ENCODE measurements at places on chromosomes 4 and X. TPM values are rescaled to one million over a fixed set of nuclear protein-coding genes. Genes with fewer than 3 reads are reported as not detected.

DNA sequence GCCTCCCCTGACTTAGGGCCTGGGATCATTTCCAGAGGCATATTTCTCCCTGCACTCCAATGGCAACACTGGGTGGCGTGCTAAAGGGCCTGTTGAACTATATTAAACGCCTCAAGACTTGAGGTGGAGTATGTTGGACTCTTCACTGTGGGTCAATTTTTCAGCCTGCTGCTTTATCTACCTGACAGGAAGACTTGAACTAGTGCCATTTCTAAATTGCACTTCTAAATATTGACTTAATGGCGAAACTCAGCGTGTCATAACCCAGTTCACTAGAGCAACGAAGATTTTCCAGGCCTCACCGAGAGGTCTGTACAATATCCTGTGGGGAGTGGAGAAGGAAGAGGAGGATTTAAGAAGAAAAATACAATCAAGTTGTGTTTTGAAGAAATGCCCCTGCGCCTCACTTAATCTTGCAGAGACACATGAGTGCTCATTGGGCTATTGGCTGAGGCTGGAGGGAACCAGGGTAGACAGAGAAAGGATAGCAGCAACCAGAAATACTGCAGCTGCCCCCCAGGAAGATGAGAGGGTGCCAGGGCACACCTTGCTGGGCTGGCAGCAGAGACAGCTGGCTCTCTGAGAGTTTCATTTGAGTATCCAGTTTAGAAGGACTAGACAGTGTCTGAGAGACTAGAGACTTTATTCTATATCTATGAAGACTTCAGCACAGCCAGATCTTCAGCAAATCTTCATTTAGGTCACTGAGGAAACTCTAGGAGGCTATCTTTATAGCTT lies 67.4 kb downstream of the ENPP6 start:
- peaks cover 9% of the 10 kb centered on the region for H3K27me3 ChIP-seq
- no peaks in the 10 kb centered on the region for H3K36me3 ChIP-seq
- ATAC-seq, result no peak
- H3K27ac ChIP-seq, result no peak overlapping the region
- no peak overlapping the region for H3K4me3 ChIP-seq

DNA sequence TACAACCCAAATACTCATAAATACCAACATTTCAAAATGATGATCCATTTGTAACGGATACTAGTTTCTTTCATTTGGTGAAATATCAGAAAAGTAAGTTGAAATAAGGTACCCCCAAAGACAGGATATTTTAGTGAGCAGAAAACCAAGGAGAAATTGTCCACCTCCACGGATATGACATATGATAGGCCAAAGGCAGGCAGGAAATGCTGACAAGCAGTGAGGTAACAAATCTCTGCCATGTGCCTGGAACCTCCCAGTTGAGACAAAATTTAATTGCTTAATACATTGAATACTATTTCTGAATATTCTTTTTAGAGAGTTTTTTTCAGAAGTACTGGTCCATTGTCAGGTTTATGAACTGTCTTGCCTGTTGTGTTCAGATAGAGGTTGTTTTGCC lies 118.8 kb downstream of the GATB start:
- H3K4me1 ChIP-seq, result no peaks in the 10 kb centered on the region
- H3K27ac ChIP-seq, result no peak overlapping the region
- no peaks in the 10 kb centered on the region for H3K36me3 ChIP-seq
- no peak overlapping the region for H3K4me3 ChIP-seq
- no peak for ATAC-seq
- no peaks in the 10 kb centered on the region for H3K27me3 ChIP-seq

DNA sequence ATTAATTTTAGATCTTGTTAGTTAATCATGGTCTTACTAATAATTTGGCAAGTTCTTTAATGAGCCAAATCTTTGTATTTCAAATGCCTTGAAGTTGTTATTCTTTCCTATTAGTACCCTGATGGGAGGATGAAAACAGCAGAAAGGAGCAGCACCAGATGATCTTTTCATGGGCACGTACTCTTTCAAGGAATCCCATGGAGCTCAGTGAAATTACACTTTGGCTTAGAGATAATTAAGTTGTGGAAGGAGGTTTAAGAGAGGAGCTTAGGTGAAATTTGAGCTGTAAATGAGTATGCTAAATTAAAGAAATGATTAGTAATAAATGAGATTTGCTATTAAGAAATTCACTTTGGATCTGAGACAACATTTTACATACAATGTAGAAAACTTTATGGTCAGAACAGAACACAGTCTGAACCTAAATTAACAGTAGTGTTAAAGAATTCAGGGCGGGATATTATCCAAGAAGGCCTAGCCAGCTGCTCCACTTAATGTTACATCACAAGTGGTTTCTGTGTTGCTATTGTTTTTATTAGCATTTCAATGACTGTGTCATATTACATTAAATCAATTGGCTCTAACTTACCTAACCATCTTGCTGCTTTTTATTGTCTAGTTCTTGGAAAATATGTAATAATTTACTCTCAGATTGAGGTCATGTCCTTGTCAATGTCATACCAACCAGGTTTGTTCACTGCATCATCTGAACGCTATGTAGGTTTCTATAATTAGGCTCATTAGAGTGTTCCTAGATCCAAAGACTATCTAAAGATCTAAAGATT lies 3.9 kb downstream of the MTHFD2L start:
- no peak overlapping the region for H3K27ac ChIP-seq
- H3K36me3 ChIP-seq, result peaks cover 44% of the 10 kb centered on the region
- H3K4me1 ChIP-seq, result peaks cover 7% of the 10 kb centered on the region
- no peaks in the 10 kb centered on the region for H3K27me3 ChIP-seq
- no peak overlapping the region for H3K4me3 ChIP-seq

GRCh38 chr4:183532821-183533220 lies 28.0 kb downstream of the ING2 start:
- no peak overlapping the region for H3K27ac ChIP-seq
- H3K4me3 ChIP-seq, result no peak overlapping the region
- no peak for ATAC-seq
- H3K4me1 ChIP-seq, result no peaks in the 10 kb centered on the region
- peaks cover 26% of the 10 kb centered on the region for H3K27me3 ChIP-seq

DNA sequence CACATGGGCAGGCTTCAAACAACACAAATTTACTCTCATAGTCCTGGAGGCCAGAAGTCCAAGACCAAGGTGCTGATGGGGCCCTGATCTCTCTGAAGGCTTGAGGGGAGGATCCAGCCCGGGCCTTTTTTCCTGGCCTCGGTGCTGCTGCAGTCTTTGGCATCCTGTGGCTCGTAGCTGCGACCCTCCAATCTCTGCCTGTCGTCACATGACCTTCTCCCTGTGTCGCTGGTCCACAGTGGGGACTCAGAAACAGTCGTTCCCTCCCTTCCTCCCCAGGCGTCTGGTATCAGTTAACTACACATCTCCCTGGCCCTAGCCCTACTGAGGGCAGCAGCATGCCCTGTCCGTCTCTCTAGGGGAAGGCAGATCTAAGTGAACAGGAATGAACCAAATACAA lies 19.1 kb upstream of the MSX1 start:
- H3K27me3 ChIP-seq, result peaks cover 17% of the 10 kb centered on the region
- H3K4me3 ChIP-seq, result no peak overlapping the region
- no peak overlapping the region for H3K27ac ChIP-seq

- H3K4me1 ChIP-seq, result peaks cover 59% of the 10 kb centered on the region
- no peak for ATAC-seq
- H3K36me3 ChIP-seq, result no peaks in the 10 kb centered on the region
- no peaks in the 10 kb centered on the region for H3K27me3 ChIP-seq
- peak overlapping the region; percentile 83 for H3K27ac ChIP-seq
- peak overlapping the region; percentile 85 for H3K4me3 ChIP-seq
Measured at GRCh38 chr4:7877176-7877575, 62.5 kb downstream of the AFAP1 start.

- H3K27me3 ChIP-seq, result no peaks in the 10 kb centered on the region
- ATAC-seq, result no peak
- H3K36me3 ChIP-seq, result no peaks in the 10 kb centered on the region
- H3K4me1 ChIP-seq, result no peaks in the 10 kb centered on the region
- H3K27ac ChIP-seq, result no peak overlapping the region
- H3K4me3 ChIP-seq, result no peak overlapping the region
Measured at GRCh38 chrX:115494161-115494560, 66.8 kb upstream of the PLS3 start.

DNA sequence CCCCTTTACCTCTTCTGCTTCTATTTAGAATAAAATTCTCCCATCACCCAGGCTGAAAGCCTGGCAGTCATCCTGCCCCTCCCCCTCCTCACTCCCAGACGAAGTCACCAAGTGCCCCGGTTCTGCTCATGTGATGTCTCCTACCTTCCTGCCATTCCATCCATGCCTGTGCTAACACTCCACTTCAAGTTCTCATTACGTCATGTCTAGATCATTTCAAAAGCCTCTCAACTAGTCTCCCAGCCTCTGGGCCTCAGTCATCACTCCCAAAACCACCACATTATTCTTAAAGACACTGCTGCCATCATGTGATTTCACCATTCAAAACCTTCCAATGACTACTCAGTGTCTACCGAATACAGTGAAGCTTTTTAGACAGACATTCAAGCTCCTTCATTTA lies 17.2 kb upstream of the HOPX start:
- no peak for ATAC-seq
- no peaks in the 10 kb centered on the region for H3K27me3 ChIP-seq
- H3K4me3 ChIP-seq, result no peak overlapping the region
- H3K4me1 ChIP-seq, result peaks cover 4% of the 10 kb centered on the region
- no peak overlapping the region for H3K27ac ChIP-seq
- H3K36me3 ChIP-seq, result no peaks in the 10 kb centered on the region

GRCh38 chr4:164780839-164781238 lies 26.9 kb downstream of the SMIM31 start:
- no peaks in the 10 kb centered on the region for H3K27me3 ChIP-seq
- no peak overlapping the region for H3K27ac ChIP-seq
- no peak overlapping the region for H3K4me3 ChIP-seq
- no peaks in the 10 kb centered on the region for H3K36me3 ChIP-seq

DNA sequence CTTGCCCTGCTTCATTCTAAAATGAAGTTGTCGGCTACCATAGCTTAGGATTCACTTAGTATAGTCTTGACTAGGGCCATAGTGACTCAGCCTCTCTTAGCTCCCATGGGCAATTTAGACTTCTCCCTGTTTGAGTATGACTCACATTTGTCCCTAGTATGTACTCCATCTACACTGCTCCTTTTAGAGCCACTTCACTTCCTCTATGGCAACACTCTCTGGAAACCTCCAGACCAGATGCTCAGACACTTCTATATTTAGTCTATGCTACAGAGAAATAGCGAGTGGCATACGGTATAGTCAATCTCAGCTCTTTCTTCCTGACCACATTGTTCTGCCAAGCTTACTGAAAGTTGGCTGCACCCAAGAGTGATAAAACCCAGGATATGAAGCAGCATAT lies 11.2 kb downstream of the MEPE start:
- no peak overlapping the region for H3K4me3 ChIP-seq
- H3K27me3 ChIP-seq, result peaks cover 41% of the 10 kb centered on the region
- H3K4me1 ChIP-seq, result no peaks in the 10 kb centered on the region
- ATAC-seq, result no peak

DNA sequence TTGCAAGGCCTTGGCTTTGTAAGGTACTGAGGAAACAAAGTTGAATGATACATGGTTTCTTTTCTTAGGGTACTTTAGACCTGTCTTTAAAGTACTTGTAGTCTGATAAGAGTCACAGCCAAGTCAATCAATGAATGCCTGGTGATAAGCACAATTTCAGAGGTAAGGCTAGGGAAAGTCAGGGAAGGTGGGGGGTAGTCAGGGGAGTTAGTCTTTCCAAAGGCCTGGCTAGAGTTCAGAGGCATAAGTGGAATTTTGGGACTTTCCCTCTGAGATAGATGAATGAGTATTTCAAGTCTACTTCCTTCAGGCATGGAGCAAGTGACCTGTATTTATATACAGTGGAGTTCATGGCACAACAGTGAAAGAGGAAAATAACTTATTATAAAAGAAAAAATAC lies 78.3 kb downstream of the SLC4A4 start:
- no peak overlapping the region for H3K4me3 ChIP-seq
- H3K27ac ChIP-seq, result no peak overlapping the region
- no peak for ATAC-seq
- peaks cover 7% of the 10 kb centered on the region for H3K27me3 ChIP-seq
- H3K36me3 ChIP-seq, result no peaks in the 10 kb centered on the region

DNA sequence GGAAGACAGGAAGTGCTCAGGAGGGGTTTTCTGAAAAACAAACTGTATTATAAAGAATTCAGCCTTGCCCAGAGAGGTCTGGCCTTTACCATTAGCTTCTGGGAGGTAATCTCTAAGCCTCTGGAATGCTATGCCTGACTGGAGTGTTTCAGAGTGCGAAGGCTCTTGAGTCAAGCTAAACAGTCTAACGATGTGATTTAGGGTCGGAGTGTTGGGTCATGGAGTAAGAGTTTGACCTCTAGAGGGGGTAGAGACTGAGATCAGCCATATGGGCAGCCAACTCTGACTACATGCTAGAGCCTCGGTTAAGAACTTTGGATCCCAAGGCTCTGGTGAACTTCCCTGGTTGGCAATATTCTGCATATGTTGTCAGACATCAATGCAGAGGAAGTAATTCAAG lies 15.0 kb downstream of the BOD1L1 start:
- no peak for ATAC-seq
- peak overlapping the region; percentile 20 for H3K27ac ChIP-seq
- H3K4me3 ChIP-seq, result no peak overlapping the region
- H3K27me3 ChIP-seq, result no peaks in the 10 kb centered on the region

DNA sequence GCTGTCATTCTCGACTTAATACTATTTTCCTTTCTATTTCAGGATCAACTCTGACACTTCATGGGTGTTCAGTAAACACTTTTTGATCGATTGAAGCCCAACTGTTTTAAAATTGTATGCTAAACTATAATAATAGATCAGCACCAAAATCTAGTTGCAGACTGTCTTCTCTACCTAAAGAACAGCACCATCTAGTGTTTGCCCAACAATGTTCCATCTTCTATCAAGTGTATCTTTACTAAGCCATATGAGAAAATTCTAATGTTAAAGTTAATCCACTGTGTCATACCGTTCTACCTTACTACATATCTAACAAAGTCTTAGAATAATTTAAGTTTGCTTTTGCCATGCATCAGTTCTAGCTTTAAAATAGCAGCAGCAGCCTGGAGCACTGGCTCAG lies 113.0 kb upstream of the PRDX4 start:
- no peaks in the 10 kb centered on the region for H3K4me1 ChIP-seq
- ATAC-seq, result no peak
- no peaks in the 10 kb centered on the region for H3K36me3 ChIP-seq
- no peak overlapping the region for H3K4me3 ChIP-seq
- H3K27ac ChIP-seq, result no peak overlapping the region

GRCh38 chrX:150310417-150310816 lies 52.7 kb upstream of the MAMLD1 start:
- ATAC-seq, result no peak
- no peaks in the 10 kb centered on the region for H3K27me3 ChIP-seq
- no peak overlapping the region for H3K27ac ChIP-seq
- H3K4me1 ChIP-seq, result no peaks in the 10 kb centered on the region

DNA sequence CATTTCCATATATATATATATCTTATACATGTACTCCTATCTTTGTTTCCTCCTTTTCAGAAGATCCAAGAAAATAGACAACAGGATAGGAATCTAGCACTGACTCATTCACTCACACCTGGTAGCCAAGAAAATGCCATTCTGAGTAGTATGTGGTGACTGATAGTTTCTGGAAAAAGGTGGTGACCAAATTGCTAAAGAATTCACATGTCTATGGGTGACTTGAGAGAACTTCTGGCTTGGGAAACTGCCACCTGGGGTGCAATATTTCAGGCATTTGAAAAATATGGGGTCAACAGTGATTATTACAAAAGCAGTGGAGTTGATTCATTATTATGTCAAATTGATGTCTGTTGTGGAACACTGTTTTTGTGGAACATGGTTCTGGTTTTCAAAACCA lies 605.1 kb downstream of the PCDH18 start:
- H3K36me3 ChIP-seq, result no peaks in the 10 kb centered on the region
- no peaks in the 10 kb centered on the region for H3K4me1 ChIP-seq
- H3K27me3 ChIP-seq, result no peaks in the 10 kb centered on the region

GRCh38 chrX:149036086-149036485 lies 469.0 kb downstream of the IDS start:
- H3K4me3 ChIP-seq, result no peak overlapping the region
- no peak overlapping the region for H3K27ac ChIP-seq
- H3K27me3 ChIP-seq, result no peaks in the 10 kb centered on the region
- H3K36me3 ChIP-seq, result no peaks in the 10 kb centered on the region

MYOZ2 gene
- not detected for total RNA-seq

ANKRD50 gene
- total RNA-seq, result 0.53 TPM

TMEM150C gene
- not detected for total RNA-seq

All from activated T-helper 17 cell treated with anti-CD3 and anti-CD28 coated beads, Interleukin-2, amount 50 U/mL, for 72 hours (primary cell).